ENCODE measurements at places on chromosomes 6 and 20.

DNA sequence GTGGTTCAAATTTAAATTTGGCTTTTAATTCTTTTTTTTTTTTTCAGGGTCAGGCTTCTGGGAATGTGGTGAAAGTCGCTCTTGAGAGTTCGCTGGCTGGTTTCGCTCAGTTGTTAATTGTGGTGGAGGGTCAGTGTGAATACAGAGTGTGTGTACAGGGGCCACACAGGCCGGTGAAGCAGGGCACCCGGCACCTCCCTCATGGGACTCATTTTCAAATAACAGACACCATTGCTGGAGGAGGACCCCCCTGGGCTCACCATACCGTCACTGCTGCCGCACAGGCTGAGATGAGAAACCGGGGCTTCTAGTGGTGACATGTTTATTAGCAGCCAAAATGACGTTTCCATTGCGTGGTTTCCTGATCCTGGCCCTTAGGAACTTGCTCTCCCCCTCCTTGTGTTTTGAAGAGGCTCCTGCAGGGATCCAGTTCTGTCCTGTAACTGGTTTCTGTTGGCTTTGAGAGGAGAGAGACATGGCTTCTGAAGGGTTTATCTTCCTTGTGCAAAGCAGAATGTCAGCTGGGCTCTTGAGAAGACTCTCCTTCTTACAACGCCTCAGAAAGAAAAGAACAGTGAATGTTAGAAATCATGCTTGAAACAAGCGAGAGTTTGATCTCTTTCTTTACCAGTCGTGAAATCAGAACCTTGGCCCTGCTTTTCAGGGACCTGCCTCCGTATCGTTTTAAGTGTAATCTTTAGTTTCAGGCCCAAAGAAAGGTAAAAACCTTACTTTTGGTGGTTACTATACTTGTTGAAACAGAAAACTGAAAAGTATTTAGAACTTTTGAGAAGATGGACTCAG is 37.8 kb downstream of the DUSP22 start:
- DNase-seq, result no peak

DNA sequence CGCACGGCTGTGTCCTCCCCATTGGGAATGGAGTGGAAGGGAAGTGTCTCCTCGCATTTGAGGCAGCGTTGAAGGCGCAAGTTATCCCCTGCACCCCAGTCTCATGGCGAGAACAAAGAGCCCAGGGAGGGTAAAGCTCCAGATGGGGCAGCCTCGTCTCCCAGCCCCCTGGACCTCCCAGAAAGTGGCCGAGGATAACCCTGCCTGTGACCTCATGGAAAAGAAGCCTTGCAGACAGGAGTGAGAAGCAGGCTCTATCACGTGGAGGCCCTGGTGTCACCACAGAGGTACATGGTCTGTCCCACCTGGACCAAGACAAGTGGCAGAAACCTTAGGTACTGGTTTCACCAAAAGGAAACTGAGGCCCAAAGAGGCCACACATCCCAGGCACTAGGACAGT is 134.8 kb upstream of the RPS6KA2 start:
- DNase-seq, result no peak

DNA sequence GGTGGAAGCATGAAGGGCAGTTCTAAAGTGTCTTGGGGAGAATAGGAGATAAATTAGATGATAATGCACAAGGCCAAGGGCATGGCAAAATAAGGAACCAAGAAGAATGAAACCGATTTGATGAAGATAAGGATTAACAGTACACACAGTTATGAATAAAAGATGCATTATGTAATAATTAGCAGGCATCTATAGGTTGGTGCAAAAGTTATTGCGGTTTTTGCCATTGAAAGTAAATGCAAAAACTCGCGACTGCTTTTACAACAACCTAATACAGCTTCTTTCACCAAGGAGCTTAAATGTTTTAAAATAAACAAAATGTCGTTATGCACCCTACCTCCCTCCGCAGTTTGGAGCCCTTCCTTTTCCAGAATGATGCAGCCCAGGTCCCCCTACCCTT is 29.0 kb downstream of the MAS1 start:
- no peak for DNase-seq

GRCh38 chr6:89807581-89807980 is 12.0 kb downstream of the MDN1 start:
- DNase-seq, result no peak

- no peak for DNase-seq
Observed at GRCh38 chr6:20399518-20399917, 2.2 kb upstream of the E2F3 start.

DNA sequence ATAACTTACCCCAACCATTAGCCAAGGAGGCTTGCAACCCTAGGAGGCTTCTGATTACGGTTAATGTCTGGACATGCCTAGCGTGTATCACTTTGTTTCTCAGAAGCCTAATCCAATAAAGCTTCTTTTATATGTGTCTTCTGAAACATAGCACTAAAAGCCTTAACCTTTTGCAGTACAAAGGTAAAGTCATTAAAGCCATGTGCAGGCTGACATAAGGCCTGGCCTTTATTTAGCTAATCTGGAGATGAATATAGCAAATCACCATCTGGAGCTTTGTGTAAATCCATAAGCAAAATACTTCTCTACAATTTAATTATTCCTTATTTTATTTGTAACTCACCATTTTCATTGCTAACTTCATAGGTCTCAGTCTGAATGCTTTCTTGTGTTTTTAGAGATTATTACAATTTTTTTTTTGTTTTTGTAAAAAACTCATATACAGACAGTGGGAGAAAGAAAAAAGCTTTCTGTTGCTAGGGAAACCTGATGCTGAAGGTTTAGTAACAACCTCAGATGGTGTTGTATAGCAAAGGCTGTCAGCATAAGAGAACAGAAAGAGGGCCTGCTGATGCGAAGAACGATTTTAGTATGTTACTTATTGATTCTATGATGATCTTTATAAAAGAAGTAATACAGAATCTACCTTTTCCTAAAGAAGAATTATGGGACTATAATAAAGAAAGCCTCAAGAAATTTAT is at the start of gene EYS:
EYS (minus strand) TSS at position 101 of the 701 bp plus-strand sequence. CDS start 211,816 bp downstream, outside the sequence.
- DNase-seq, result peak; percentile 60

DNA sequence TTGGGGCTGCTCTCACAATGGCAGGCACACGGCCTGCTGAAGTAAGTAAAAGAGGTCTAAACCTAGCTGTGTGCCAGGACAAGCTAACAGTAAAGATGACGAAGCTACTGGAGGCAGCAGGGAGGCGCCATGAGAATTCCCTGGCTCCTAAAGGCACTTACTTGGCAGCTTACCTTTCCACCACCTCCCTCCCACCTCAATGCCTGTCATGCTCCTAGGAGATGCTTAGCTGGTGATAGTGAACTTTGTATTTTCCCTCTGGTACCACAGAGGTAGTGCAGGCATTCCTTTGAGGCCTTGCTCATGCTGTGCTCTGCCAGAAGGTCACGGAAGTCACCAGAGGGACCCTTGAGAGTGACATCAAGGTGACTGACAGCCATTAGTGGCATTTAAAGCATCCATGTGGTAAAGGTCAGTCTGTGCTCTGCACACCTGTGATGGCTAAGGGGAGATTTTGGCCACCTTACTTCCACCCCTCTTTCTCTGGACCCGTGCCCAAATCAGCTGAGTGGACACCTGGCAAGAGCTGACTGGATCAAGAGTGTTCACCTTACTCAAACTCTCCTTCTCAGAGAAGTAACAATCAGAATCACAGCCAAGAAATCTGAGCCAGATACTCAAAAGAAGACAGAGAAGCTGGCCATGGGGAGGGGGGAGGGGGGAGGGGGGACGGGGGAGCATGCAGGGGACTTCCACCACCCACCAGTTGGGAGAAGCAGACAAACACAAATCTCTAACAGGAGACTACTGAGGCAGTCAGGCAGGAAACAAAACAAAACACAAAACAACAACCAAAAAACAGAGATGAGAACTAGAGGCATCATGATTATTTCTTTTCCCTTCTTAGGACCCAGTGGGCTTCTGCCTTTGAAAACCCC is 2.9 kb downstream of the FKBP1A start:
- DNase-seq, result no peak

DNA sequence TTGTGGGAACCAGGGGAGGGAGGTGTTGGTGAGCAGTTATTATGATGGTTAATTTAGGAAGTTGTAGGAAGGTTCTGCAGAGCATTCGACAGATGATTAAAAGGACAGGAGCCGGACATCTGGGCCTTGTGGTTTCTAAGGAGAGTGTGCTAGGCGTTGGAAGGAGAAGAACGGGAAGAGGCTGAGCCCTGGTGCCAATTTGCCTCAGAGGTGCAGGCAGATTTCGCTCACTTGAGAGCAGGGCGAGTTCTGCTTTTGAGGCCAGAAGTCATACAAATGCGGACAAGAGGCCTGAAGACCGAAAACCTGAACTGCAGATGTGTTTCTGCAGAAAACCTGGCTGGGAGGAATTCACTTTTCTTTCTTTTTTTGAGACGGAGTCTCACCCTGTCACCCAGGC is 30.5 kb upstream of the RPS6KA2 start:
- no peak for DNase-seq

DNA sequence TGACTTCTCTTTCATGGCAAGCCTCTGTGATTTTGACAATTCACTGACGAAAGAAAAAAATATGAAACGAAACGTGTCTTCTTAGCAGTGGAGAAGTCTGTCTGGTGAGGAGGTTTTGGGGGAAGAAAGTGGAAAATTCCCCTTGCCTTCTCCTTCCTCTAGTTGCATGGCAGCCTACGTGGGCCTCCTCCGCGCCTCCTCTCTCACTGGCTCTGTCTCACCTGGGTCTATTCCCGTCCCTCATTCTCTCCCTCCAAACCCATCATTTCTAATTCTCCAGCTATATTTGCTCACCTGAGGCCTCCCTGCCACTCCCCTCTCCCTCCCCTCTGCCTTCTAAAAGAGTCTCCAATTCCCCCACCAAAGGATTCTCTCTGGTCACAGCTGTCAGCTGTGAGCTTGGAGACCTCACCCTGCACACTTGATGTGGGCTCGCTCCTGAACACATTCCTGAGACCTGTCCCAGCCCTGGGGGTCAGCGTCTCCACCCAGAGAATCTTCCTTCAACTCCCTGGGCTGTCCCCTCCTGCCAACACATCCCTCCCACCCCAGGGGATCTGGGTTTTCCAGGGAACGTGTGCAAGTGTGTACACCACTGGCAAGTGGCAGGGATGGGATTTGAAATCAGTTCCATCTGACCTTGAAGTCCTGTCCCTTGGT is 159.6 kb upstream of the PMEPA1 start:
- no peak for DNase-seq

- no peak for DNase-seq
Observed at GRCh38 chr6:14270142-14270893, 152.7 kb downstream of the CD83 start.

DNA sequence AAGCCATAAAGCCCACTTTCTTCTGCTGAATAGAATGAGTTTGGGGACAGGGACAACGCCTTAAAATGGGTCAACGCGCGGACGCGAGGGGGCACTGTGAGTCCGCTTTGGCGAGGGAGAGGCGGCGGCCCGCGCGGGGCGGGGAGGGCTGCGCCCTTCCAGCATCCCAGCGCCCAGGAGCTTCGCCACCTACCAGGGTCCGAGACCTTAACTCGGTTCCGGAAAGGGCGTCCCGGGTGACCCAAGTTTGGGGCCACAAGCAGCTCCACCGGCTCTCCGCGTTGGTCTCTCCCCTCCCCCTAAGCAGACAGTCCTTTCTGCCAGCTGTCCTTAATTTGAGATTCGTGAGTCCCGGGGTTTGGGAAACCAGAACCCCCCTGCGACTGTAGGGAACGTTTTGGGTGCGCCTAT is 1.8 kb upstream of the SAMD5 start:
- no peak for DNase-seq

GRCh38 chr20:17963114-17963897 is 5.3 kb downstream of the SNX5 start:
- no peak for DNase-seq

GRCh38 chr6:55886185-55886836 is 10.9 kb upstream of the BMP5 start:
- no peak for DNase-seq

GRCh38 chr6:119273272-119274196 is 76.0 kb downstream of the MAN1A1 start:
- no peak for DNase-seq

- no peak for DNase-seq
Observed at GRCh38 chr6:167547751-167548150, 222.9 kb downstream of the TTLL2 start.

DNA sequence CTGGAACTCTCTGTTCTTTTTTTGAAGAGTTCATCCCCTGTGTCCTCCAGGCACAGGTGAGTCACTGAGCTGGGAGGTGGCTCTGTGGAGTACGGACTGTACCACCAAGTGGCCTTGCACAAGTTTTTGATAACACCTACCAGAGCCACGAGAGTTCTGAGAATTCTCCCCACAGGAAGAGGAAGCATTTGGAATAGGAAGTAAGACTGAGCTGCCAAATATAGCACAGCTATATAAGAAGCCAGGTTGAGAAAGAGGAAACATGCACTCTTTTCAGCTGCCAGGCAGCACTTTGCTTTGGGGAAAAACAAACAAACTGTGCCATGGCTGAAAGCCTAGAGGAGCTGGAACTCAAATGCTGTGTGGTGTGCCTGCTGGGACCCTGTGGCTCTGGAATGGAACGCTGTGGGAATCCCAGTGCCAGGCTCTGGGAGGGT is 70.8 kb upstream of the RIPOR2 start:
- no peak for DNase-seq

DNA sequence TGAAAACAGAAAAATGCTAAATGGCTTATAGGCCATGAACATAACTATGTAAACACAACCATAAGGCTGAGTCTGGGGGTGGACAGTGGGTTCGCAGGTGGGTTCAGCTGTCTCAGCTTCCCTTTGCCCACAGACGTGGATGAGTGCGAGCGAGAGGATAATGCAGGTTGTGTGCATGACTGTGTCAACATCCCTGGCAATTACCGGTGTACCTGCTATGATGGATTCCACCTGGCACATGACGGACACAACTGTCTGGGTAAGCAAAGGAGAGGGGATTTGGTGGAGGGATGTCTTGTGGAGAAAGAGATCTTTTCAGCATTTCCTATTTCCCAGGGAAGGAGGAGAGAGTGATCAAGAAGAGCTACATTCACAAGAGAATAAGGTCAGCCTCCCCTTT is 14.7 kb downstream of the SCUBE3 start:
- DNase-seq, result peak; percentile 42

GRCh38 chr6:21603082-21603952 is 9.8 kb downstream of the SOX4 start:
- DNase-seq, result no peak

DNA sequence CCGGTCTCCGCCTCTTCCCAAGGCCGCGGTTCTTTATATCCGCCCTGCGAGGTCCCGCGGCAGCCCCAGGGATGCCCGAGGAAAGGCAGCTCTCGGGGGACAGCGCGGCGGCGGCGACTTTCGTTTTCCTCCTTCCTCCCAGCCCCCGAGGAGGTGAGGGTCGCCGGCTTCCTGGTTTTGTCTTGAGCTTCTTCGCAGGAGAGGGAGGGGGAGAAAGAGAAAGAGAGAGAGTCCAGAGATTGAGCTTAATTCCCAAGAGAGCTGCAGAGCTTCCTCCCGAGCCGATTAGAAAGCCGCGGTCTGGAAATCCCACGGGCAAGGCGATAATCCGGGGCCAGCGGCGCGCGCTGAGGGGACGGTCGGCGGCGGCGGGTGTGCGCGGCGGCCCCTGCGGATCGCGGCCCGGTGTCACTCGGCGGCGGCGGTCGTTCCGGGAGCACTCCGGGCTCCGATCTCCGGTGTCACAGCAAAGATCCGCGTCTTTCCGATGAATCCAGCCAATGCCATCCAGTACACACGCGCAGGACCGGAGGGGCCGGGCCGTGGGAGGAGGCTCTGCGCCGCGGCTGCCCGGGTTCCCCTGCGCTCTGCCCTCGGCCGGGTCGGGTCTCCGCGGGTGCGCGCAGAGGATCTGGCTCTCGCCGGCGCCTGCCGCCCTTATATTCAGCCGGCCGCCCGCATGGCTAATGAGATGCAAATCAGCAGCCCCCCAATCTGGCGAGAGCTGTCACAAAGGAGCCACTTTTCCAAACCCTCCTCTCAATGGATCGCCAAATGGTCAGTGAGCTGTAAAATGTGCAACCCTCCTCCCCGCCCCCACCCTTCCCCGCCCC is at the start of gene DLL1:
DLL1 (minus strand) TSS at position 783 of the 833 bp plus-strand sequence. CDS start 939 bp downstream, outside the sequence.
- DNase-seq, result no peak
